ENCODE measurements at places on chromosomes 1 and 21. TPM values are rescaled to one million over a fixed set of nuclear protein-coding genes. Genes with fewer than 3 reads are reported as not detected.

Gene ALX3
- not detected for total RNA-seq

Gene PARS2
- 3.0 TPM for total RNA-seq

Gene USP25
- total RNA-seq, result 27.8 TPM

Gene OR6K3
- total RNA-seq, result not detected

Gene ACTL8
- 0.12 TPM for total RNA-seq

Gene RHD
- total RNA-seq, result not detected

Gene GCSAML
- not detected for total RNA-seq

Gene LINGO4
- total RNA-seq, result not detected

Gene MFAP2
- not detected for total RNA-seq

Gene FMO1
- not detected for total RNA-seq

Gene S100A12
- not detected for total RNA-seq

Gene ST6GALNAC3
- 2.8 TPM for total RNA-seq

Gene S100A3
- not detected for total RNA-seq

Gene TTC39A
- total RNA-seq, result not detected

Gene LRRN2
- not detected for total RNA-seq

Gene ARHGAP30
- 104 TPM for total RNA-seq

Gene LCE3E
- not detected for total RNA-seq

Gene PSMB4
- total RNA-seq, result 398 TPM

Gene RXRG
- total RNA-seq, result not detected

Gene CACHD1
- 2.6 TPM for total RNA-seq

Gene ITLN2
- total RNA-seq, result not detected

Gene PLA2G5
- not detected for total RNA-seq
